ENCODE measurements at places on chromosomes 1 and 21.

DNA sequence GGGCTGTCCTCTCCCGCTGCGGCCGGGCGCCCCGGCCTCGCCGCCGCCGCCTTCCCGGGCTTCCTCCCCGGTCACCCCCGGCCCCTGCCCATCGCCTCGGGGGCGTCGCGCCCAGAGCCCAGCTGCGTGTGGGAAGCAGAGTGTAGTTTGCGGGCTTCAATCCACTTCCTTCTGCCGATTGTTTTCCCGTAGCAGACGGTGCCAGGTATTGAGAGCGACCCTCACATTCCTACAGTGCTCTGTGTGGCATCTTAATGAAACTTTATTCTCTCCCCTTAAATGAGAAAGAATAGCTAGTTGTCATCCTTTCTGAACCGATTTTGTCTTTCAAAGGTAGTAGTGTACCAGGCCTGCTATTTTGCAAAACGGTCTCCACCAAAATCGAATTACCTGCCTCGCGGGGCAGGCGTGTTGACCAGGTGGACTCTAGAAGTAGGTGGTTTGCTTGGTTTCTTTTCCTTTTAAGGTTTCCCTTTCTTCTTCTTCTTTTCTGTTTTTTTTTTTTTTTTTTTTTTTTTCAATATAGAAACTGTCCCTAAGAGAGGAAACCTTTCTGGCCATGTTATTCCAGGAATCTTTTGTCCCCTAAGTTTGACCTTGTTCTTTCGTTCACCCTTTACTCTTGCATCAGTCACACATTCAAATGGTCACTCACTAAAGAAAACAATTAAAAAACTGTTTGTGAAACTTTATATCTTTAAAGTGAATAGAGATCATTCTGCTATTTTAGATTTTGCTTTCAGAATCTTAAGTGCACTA lies 881 bp downstream of the USP25 start:
- no peak for DNase-seq

GRCh38 chr1:88730995-88731394 lies 46.9 kb downstream of the PKN2 start:
- no peak for DNase-seq

DNA sequence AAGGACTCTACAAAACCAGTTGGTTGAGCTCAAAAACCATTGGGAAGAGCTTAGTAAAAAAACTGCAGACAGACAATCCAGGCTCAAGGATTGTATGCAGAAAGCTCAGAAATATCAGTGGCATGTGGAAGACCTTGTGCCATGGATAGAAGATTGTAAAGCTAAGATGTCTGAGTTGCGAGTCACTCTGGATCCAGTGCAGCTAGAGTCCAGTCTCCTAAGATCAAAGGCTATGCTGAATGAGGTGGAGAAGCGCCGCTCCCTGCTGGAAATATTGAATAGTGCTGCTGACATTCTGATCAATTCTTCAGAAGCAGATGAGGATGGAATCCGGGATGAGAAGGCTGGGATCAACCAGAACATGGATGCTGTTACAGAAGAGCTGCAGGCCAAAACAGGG lies 104.0 kb upstream of the BMP8A start:
- DNase-seq, result no peak

- no peak for DNase-seq
Observed at GRCh38 chr1:19087737-19088594, 122.1 kb downstream of the UBR4 start.
